ENCODE measurements at places on chromosomes 12 and 14.
A peak's percentile ranks its signal among the peaks of the same experiment; 100 is the strongest.

DNA sequence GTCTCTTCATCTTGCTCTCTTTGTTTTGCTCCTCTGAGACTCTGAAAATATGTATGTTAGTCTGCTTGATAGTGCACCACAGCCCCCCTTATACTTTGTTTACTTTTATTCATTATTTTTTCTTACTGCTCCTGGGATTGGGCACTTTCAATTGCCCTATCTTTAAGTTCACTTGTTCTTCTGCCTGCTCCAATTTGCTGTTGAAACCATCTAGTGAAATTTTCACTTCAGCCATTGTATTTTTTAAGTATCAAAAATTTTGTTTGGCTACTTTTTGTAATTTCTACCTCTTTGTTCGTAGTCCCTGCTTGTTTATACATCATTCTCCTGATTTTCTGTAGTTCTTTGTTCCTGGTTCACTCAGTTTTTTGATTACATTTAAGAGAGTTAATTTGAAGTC lies 223.3 kb downstream of the SLC38A4 start:
- DNase-seq, result no peak

DNA sequence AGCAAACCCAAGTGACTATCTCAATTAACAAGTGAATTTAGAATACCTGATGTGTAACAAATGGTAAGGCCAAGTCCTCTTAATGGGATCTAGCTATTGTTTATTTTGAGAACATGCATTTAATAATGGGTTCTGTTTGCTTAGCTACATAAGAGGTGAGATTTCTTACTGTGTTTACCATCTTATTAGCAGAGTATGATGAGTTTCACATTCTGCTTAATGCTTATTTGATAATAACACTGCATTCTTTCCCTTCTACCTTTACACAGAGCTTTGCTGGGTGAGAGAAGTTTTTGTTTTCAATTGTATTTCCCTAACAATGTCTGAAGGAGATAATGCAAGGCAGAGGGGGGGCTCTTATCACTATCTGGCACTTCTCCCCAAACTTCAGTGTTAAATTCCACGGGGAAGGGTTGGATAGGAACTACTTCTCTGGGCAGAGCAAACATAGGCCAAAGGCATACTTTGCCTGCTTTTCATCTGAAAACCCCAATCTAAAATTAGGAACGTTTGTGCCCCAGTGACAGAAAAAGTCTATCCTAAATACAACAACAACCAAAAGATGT lies 129.0 kb upstream of the ATXN7L3B start:
- no peak for DNase-seq

GRCh38 chr12:104494137-104494792 lies 37.5 kb downstream of the CHST11 start:
- DNase-seq, result peak; percentile 70

GRCh38 chr14:102184316-102185035 lies 44.8 kb downstream of the WDR20 start:
- peak; percentile 21 for DNase-seq

DNA sequence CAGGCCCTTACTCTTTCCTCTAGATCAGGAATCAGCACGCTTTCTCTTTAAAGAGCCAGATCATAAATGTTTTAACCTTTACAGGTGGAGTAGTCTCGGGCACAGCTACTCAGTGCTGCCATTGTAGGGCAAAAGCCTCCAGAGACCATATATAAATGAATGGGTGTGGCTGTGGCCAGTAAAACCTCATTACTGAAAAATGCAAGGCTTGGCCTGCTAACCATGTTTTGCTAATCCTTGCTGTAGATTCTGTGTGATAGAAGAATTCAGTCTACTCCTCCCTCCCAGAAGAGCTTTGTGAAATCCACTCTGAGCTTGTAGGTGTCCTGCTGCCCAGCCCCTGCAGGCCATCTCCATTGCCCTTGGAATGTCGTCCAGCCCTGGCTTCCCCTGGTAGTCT lies 58.1 kb downstream of the HSP90AA1 start:
- no peak for DNase-seq

DNA sequence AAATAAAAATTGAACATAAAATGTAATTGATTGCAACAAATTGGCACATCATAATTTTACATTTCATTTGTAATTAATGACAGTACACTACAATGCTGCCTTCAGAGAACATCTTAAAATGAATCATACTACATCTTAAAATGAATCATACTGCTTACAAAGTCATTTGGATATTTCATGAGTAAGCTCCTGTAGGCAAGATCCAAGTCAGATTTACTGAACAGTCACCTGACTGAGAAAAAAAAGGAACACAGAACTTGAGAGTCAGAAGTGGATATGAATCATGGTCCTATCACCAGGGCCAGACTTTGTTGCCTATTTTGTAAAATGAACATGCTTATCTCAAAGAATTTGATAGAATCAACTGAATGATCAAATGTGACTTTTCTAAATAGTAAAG lies 32.7 kb upstream of the FBLN5 start:
- DNase-seq, result no peak

DNA sequence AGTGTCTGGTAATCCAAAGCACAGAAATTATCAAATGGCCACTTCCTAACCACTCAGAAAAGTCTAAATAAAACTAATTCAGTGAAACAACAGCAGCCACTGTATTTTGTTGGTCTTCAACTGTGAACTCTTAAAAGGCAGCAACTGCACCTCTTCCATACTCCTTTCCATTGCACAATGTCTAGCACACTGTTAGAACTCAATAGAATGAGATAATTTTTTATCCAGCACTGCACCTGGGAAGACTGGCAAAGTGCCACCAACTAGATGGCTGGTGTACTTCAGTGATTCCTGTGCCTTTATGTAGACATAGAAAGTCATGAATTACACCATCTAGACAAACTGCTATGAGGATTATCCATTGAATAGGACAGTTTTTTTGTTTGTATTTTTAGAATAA lies 26.2 kb downstream of the LGR5 start:
- no peak for DNase-seq

GRCh38 chr12:28759333-28759732 lies 389.7 kb upstream of the FAR2 start:
- no peak for DNase-seq

- no peak for DNase-seq
Observed at GRCh38 chr14:56422703-56423213, 156.8 kb upstream of the TMEM260 start.

- DNase-seq, result no peak
Observed at GRCh38 chr14:69904246-69904645, 25.0 kb downstream of the SMOC1 start.

DNA sequence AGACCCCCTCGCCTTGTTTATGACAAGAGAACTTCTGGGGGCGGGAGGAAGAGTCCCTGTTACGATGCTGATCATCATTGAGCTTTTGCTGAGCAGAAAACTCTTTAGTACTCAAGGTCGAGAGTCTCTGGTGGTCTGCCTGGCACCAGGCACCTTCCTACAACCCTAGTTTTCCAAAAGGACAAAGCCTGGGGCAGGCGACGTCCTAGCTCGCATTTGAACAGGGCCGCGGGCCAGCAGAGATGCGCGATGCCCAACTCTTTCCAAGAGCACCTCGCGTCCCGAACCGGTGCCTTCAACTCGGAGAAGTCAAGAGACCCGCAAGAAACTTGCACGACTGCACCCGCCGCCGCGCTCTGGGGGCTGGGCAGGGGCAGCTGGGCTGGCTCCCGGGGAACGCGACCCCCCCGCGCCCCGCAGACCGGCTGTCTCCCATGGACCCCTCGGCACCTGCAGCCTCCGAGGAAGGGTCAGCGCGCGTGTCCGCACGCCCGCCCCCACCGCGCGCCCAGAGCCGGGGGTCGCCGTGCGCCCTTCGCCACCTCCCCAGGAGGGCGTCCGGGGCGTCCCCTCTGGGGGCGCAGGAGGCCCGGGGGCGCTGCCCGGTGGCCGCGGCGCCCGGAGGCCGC lies 377 bp upstream of the BCL7A start:
- DNase-seq, result no peak

- no peak for DNase-seq
Observed at GRCh38 chr12:132536102-132536876, 46.3 kb downstream of the FBRSL1 start.

DNA sequence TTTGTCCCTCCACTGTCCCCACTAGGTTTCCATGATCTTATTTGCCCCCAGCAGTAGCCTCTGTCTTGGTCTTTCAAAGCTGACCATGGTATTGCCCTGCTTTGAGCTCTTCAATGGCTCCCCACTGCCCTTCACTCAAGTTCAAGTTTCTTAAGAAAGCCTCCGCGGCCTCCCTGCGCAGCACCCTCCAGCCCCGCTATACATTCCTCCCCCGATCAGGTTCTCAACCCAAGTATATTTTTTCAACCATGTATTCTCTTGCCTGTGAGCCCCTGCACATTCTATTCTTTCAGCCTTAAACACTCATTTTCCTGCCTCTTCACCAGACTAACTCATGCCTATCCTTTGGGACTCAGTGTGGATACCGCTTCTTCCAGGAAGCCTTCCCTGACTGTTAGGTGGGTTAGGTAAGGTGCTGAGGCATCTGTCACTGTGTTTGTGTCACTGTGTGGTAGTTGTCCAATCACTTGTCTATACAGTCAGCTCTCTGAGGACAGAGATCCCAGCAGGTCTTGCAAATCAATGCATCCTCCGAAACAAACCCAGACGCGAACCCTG lies 4.3 kb downstream of the FAIM2 start:
- no peak for DNase-seq

DNA sequence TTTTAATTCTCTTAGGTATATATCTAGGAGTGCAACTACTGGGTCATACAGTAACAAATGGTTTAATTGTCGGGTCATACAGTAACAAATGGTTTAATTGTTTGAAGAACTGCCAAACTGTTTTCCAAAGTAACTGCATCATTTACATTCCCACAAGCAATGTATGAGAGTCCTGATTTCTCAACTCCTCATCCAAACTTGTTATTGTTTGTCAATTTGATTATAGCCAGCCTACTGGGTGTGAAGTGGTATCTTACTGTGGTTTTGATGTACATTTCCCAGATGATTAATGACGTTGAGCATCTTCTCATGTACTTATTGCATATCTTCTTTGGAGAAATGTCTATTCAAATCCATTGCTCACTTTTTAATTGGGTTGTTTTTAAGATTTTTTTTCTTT lies 67.6 kb upstream of the CFL2 start:
- DNase-seq, result no peak

DNA sequence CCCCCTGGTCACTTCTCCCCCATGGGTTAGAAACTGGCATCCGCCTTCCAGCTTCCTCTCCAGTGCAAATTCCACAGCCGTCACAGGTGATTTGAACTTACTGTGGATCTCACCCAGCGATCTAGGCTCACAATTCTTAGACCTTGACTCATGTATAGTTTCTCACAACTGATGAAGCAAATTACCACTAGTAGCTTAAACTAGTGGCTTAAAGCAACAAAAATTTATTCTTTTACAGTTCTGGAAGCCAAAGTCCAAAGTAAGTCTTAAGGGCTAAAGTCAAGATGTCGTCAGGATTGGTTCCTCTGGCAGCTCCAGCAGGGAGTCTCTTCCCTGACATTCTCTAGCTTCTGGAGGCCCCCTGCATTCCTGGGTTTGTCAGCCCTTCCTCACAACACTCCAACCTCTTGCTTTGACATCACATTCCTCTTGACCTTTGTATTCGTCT lies 117.4 kb downstream of the KTN1 start:
- DNase-seq, result no peak

GRCh38 chr12:93025145-93026103 lies 96.3 kb upstream of the EEA1 start:
- no peak for DNase-seq

DNA sequence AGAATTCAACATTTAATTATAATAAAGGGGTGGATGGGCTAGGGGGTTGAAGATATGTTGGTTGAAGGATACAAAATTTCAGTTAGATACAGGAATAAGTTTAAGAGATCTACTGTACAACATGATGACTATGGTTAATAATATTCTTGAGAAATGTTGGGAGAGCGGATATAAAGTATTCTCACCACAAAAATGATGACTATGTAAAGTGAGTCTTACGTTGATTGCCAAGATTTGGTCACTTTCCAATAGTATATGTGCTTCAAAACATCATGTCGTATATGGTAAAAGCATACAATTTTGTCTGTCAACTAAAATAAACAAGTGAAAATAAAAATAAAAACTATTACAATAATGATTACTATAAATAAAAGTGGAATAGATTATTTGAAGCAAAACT lies 802.0 kb downstream of the C12orf50 start:
- no peak for DNase-seq

DNA sequence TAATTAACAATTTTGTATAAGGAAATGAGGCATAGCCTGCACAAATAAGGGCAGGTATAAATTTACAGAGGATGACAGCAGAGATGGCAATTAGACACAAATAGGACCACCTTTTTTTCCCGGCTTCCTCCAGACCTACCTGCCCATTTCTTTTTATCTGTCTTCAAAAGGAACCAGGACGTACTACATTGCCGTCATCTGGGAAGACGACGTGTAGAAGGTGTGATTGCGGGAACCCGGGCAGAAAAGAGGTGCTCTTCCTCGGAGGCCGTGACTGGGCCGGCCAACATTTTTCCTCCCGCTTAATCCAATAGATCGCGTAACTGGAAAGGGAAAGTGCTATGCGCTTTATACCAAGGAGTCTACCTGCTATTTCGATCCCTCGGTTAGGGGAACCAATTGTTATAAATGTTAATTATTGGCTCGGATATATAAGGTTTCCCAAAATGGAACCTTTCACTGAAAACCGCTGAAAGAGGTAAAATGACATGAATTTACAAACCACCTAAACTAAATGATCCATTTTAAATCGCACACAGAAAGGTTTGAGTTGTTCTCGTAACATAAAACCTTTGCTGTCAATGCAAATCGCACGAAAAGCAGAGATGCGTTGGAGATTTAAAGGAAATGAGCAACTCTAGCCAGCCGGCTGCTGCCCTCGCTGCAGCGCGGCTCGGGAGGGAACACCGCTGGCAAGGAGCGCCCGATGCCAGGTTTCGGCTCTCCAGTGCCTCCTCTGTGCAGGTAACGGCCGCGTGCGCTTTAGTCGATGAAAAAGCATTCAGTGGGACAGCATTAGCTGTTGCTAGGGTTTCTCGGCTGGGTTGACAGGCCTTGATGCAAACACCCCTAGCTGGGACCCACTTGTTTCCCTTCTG lies 2.8 kb upstream of the SIX1 start:
- DNase-seq, result no peak

DNA sequence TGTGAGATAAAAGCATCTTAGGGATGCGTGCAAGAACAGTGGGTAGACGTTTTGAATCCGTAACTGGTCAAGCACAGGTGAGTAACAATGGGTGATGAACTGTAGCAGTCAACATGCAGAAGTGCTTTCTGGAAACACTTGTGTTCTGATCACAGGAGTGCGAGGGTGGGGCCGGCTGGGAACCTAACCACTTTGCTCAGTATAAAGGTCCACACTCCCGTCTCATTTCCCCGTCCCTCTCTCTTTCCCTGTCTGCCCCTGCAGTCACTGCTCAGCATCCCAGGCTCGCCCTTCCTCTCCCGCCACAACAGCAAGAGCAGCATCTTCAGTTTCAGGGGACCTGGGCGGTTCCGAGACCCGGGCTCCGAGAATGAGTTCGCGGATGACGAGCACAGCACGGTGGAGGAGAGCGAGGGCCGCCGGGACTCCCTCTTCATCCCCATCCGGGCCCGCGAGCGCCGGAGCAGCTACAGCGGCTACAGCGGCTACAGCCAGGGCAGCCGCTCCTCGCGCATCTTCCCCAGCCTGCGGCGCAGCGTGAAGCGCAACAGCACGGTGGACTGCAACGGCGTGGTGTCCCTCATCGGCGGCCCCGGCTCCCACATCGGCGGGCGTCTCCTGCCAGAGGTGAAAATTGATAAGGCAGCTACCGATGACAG lies 127.1 kb downstream of the FIGNL2 start:
- peak; percentile 18 for DNase-seq

GRCh38 chr14:35826952-35827416 lies 846 bp downstream of the BRMS1L start:
- DNase-seq, result no peak

- no peak for DNase-seq
Observed at GRCh38 chr14:43204816-43205215, 1302.3 kb downstream of the FSCB start.

GRCh38 chr14:75960231-75960630 lies 21.6 kb downstream of the TGFB3 start:
- no peak for DNase-seq

Data from activated CD4-positive, alpha-beta T cell treated with anti-CD3 and anti-CD28 coated beads, Interleukin-2, amount 50 U/mL, for 24 hours (primary cell).